ENCODE measurements at places on chromosomes 2 and 18.

DNA sequence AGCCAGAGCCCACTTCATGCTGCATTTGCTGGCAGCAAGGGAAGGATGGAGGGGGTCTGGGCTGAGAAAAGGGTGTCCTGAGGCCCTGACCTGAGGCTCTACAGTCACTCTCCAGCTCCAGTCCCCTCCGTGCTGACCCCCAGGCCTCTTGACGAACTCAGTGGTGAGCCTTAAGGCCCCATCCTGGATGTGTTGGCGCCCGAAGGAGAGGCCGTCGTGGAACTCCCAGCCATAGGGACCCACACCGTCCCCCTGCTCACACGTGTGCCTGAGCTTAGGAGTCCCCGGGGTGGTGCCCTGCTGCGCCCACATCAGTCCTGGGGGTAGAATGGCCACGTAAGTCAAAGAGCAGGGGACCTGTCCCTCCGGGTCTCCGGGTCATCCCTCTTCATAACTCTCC, 776 bp downstream of the MOGS start:
- no peak for DNase-seq

DNA sequence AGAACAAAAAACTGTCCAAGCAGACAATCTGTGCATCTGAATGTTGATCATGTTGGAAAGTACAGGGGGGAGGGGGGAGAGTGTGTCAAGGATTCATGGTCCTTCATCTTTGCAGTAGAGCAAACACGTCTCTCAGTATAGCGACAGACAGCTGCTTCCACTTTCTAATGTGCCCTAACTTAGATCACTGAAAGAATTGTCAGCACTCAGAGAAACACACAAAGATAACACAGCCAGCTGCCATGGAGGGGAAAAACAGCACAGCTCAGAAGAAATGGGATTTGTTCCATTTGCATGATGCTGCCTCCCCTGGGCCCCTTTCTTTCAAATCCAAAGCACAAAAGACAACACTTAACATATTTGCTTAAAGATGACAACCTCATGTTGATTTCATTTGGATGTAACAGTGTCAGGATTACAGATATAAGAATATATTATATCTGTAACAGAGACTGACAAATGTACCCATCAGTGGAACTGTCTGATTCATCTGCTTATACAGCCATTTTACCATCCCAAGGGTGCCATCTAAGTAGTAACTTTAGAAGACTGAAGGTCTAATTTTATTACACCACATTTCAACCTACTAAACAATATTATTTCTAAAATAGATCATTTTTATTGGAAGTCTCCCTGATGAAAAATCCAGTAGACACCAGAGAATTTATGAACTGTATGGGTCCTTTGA, 17.7 kb downstream of the FIGN start:
- DNase-seq, result no peak

DNA sequence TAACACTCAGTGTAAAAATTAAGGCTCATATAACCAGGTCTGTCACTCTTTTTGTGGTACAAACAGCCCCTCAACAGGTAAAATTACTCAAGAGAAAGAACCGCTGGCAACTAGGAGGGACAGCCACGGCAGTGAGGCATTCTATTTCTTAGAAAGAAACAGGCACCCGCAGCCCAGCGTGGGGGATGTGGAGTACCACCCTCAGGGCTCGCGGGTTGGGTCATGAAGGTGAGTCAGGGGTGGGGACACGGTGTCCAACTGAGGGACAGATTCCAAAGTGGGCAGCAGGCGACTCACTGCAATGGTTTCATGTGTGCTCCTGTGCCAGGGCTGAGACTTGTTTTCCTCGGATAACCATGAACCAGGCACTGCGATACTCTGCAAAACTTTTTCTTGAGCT, 129.4 kb downstream of the DTNB start:
- no peak for DNase-seq

DNA sequence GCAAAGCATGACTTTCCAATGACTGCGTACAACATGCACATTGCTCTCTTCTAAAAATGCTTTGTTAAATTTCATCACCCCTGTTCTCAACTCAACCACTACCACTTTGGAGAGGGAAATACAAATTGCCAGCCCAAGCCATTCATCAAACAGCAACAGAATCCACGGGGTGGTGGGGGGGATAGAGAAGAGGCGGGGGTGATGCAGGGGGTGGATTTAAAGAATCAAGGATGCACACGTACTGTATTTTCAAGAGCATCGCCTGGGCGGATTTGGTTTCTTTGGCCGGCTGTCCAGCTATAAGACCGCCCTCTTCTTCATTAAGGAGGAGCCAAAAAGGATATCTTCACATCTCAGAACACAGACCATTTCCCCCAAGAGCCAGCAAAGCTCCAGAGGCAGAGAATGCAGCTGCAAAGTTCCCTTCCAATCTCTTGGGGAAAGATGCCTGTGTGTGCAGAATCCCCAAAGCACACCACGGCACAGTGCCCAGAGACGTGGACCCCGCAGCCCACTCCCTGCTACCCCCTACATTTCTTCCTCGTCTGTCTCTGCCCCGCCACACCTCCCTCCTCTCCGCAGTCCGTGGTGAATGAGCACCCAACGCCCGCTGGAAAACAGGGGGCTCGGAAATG, 977 bp downstream of the SLC8A1 start:
- peak; percentile 35 for DNase-seq

DNA sequence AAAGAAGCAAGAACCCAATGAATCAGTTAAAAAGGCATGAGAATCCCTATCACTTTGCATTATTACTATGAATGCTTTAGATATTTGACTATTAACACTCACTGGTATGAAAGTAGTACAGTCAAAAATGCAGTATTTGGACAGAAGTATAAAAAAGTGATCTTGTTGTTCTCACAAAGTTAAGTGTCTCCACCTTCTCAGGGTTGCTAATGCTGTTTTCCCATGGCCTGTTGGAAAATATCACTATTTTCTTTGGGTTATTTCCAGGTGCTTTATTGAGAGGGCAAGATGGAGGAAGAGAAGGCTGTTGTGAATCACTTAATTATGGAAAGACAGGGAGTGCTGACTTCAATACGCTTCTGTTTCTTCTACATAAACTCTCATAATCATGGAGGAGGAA, 13.6 kb upstream of the CREB1 start:
- DNase-seq, result no peak

DNA sequence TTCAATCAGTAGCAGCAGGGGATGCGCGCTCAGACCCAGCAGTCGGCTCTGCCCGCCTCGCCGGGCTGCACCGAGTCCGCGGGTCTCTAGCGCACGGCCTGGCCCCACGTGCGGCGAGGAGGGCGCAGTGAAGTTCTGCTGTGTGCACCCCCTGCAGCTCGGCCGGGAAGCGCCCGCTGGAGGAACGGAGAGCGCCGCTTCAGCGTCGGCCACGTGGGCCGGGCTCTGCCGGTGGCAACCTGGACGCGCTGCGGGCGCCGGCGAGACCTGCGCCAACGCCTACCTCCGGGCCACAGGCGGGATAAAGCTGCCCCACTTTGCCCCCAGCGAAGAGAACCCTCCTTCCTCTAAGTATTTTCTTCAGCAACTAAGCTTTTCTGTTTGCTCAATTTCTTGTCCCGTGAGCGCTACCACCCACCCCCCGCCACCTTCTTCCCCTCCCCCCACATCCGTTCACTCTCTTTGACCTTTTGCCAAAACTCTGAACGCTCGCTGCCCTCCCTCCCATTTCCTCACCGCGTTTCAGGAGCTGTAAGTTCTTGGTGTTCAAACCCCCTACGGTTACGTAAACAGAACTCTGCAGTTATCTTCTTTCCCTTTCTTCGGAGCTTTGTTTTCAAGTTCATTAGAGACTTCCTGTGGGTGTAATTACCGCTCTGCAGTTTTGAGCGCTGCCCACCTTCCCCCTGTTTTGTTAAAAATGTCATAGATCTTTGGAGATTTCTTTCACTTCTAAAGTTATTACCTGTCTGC, 42.6 kb upstream of the EDAR start:
- peak; percentile 81 for DNase-seq
